ENCODE measurements at places on chromosomes 6 and 20.

DNA sequence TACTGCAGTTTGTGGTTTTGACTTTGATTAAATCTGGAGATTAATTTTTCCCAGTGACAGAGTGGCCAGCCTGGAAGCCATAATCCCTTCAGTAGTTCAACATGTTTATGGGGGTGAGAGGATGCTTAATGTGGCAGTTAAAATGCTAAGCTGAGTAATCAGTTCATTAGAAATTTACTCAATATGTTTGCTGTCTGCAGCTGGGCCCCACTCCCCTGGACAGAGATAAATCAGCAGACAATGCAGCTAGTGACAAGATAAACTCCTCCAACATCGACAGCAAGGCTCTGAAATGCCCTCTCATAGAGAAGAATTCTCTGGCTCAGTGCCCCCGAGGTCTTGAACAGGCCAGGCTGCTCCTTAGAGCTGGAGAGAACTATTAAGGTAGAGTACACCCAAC lies 101.9 kb downstream of the LRFN2 start:
- DNase-seq, result no peak

GRCh38 chr6:142013287-142013686 lies 119.4 kb upstream of the GJE1 start:
- DNase-seq, result peak; percentile 19

GRCh38 chr6:14288910-14289309 lies 171.3 kb downstream of the CD83 start:
- DNase-seq, result no peak

DNA sequence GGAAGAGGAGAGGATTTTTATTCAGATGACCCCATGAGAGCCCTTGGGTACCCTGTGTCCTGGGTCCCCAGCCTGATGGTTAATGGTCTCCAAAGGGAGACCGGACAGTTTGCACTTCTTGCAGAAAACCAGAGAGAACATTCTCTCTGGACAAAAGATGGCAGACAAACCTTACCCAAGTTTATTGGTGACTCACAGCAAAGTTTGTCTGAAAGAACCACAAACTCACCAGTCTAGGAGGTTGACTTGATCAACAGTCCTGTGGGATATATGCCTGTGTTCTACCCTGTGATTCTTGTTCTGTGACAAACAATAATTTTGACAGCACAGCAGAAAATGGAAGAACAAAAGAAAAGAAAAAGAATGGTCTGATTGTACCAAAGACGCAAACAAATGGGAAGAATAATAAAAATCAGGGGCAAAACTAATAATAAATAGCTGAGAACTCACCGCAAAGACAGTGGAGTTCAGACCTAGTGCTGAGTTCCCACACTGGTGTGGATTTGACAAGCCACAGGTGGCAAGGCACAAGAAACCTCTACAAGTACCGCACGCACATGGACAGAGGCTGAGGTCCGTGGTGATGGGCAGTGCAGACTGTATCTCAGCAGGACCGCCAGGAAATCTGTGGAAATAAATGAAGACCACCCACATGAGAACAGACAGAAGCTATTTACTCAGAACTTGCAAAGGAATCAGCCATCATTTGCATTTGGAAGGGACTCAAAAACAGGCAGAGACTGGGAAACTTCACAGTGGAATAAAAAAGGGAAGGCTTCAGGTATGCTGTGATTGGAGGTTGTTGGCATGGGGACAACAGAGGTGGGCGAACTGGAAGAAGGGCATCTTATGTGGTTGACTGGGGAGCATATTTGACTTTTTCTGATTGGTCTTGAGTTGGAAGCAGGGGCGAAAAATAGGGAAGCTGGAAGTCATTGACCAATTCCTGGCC lies 246.3 kb upstream of the RNF24 start:
- no peak for DNase-seq

GRCh38 chr20:1173698-1174097 lies 11.1 kb downstream of the TMEM74B start:
- DNase-seq, result no peak

DNA sequence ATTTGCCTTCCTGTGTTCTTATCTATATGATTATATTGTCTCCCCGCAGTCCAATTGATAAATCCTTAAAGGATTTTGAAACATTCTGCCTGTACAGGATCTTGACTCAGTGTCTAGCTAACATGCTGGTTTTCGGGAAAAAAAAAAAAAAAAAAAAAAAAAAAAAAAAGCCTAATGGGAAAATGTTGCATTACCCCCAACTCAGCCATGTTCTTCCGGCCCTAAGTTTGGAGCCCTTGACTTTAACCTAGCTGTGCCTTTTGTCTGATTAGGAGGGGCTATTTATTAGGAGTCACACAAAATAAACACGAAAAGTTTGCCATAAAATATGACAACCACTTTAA lies 244.4 kb upstream of the TCF21 start:
- no peak for DNase-seq

DNA sequence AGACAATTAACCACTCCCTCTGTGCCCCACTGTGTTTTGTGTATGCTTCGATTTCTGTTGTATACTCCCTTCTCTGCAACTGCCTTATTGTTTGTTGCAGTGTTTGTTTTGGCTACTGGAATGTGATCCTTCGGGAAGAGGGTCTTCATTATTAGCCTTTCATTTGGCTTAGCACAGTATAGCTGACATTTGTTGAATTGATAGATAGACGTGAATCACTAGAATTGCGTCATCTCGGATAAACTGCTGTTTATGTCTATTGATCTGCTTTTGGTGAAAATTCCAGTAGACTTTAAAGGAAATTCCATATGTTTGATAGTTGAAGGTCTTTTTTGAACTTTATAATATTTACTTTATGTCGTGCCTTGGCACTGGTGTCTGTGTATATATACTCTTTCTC lies 189.9 kb upstream of the EYA4 start:
- DNase-seq, result no peak

DNA sequence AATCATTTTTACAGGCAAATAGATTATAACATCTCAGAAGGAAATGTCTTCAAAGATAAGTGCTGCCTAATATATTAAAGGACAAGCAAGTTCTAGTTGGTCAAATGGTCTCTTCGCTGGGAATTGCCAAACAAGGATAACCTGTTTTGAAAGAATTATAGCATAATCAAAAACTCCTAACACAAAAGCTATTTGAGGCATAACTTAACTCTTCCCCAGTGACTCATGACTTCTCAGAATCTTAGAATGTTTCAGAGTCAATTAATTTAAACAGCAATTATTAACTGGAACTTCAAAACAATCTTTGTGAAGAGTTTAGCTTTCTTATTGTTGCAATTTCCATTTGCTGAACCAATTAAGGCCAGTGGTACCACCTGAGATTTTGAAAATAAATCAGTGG lies 126.6 kb downstream of the MTFR2 start:
- DNase-seq, result no peak

DNA sequence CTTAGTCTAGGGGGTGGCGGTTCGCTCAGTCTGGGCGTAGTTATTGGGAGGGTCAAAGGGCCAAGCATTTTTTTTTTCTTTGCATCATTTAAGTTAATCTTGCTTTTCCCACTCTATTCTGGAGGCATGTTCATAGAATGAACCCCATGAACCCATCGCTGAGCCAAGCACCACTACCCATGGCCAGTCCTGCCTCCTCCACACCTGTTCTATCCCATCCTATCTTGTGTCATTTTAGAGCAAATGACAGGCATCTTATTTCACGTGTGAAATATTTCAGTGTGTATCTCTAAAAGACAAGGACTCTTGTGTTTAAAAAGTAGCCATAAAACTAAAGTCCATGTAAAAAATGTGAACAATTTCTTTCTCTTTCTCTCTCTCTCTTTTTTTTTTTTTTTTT lies 13.9 kb downstream of the SRC start:
- no peak for DNase-seq

DNA sequence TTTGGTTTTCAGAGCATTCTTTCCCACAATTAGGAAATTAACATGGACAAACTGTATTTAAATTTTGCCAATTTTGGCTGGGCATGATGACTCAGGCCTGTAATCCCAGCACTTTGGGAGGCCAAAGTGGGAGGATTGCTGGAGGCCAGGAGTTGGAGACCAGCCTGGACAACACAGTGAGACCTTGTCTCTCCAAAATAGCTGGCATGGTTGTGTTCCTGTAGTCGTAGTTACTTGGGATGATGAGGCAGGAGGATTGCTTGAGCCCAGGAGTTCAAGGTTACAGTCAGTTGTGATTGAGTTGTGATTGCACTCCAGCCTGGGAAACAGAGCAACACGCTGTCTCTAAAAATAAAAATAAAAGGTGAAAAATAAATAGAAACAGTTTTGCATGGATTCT lies 15.0 kb downstream of the PANK2 start:
- no peak for DNase-seq

DNA sequence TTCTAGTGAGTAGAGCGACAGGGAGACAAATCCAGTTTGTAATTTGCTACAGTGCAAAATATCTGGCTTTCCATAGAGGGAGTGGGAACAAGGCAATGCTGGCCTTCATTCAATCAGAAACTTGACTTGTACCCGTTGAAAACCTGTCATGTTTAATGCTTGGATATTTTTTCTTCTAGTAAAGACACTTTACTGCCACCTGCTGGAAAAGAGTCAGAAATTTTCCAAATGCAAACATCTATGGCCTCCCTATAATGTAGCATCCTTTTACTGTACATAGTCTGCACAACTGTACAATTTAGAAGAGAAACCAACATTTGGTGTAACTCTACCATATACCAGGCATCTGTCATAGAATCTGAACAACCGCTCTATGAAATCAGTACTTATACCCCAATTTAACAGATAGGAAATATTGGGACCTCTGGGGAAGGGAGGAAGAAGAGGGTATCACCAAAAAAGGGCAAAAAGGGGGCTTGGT lies 16.7 kb upstream of the TBC1D20 start:
- peak; percentile 28 for DNase-seq

DNA sequence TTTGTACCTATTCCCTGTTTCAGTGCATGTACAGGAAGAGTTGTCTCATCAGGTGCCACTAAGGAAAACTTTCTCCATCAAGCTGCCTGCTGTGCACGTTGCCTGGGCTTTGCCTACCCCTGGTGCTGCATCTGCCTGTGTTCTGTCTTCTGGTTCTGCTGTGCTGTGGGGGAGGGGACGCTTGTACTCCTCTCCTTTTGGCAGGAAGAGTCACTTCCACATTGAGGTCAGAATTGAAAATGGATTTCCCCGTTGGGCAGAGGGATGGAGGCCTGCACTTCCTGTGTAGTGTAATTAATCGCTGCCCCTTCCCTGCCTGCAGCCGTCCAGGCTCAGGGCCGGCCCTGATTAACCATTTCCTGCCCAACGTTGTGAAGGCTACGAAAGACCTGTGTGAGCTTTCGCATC lies 153.3 kb downstream of the SCML4 start:
- DNase-seq, result no peak

DNA sequence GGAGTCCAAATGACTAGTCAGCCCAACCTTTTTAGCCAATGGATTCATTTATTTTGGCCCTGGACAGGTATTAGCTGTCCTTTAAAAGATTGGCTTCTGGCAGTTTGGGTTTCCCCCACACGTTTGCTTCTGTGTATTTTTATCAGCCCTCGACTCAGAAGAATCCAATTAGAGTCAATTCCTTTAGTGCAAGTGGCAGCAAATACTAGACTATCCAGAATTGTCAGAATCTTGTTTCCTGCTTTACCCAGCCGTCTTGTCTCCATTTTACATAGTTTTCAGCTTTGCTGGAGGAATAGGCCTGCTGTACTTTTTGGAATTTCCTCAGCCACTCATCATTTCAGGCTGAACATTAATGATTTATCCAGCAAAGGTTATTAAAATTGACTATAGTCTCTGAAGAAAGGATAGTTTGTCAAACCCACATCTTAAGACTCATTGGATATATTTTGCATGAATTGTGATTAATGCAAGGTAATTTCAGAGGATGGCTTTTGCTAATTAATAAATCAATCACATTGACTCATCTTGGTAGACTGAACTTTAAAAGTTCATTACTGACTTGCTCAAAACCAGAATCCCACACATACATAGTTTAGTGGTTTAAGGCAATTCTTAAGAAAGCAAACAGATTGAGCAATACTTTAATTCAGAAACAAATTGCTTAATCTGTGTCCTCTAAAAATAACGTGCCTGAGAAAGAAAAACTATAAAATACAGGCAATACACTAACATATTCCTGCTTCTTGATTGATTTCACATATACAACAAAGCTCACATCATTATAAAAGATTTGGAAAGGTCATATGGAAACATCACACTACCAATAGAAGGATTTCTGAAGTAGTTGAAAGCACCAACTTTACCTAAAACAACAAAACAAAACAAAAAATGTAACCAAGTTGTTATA lies 62.9 kb upstream of the ZNF217 start:
- DNase-seq, result no peak

- DNase-seq, result no peak
These were observed 2.9 kb downstream of the DXO start for GRCh38 chr6:31968791-31969711.

- no peak for DNase-seq
These were observed 90.4 kb downstream of the SLC2A10 start for GRCh38 chr20:46799781-46800408.

DNA sequence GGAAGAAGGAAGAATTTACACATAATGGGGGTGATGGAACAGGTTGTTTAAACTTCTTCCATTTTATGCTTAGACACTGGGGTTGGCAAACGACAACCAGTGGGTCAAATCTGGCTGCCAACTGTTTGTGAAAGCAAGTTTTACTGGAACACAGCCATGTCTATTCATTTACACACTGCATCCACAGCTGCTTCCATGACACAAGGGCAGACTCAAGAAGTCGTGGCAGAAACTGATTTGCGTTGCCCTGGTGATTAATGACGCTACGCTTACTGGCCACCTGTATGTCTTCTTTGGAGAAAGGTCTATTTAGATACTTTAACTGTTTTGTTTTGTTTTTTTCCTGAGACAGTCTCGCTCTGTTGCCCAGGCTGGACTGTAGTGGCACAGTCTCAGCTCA lies 19.0 kb downstream of the CTCFL start:
- no peak for DNase-seq

GRCh38 chr6:52403627-52404026 lies 16.5 kb upstream of the EFHC1 start:
- DNase-seq, result no peak

DNA sequence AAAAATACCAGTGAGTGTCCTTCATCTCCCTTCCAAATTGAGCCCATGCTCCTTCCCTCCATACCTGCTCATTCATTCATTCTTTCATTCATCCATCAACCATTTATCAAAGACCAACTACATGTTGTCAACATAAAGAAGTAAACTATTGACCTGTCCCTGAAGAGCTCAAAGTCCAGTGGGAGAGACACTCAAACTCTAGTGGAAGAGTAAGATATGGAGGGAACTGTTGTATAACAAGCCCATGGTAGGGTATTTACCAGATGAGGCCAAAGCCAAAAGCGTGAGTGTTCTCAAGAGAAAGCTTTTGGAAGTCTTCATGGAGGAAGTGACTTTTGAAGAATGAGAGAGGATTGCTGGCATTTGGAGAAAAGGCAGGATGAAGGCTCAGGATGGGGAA lies 163.4 kb upstream of the SPACA1 start:
- DNase-seq, result no peak

- no peak for DNase-seq
These were observed 4.1 kb downstream of the AARS2 start for GRCh38 chr6:44309092-44309491.

- no peak for DNase-seq
These were observed 155.2 kb upstream of the PRSS16 start for GRCh38 chr6:27092316-27092692.

GRCh38 chr20:47003223-47003622 lies 108.6 kb downstream of the EYA2 start:
- no peak for DNase-seq

Data from stimulated activated naive CD8-positive, alpha-beta T cell treated with anti-CD3 and anti-CD28 coated beads, Interleukin-15, amount 100 ng/mL, for 72 hours (primary cell).